ENCODE measurements at places on chromosomes 1 and 21.

DNA sequence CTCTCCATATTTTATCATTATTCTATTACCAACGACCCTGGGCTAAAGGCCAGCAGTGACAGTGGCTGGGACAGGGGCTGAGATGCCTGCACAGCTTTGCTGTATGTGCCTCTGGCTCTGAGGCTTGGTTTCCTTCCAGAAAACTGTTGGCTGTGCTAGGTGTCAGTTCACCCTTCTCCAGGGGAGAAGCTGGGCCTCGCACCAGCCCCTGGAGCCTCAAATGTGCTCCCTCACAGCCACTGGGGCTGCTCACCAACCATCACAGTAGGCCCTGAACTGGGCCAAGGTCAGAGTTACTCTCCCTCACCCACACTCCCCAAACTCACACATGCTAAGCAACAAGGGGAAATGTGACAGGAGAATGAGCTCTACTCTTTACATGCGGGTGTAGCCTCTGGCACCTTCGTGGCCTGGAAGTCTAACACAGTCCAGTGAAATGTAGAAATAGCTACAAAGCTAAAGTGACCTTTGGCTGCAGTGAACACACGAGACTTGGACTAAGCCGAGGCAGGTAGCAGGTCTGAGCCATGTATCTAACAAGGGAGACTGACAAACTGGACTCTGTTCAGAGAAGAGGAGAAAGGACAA lies 4.7 kb upstream of the CD160 start:
- no peak overlapping the region for H3K4me3 ChIP-seq
- H3K27me3 ChIP-seq = peaks cover 6% of the 10 kb centered on the region
- peaks cover 14% of the 10 kb centered on the region for H3K4me1 ChIP-seq
- no peak overlapping the region for H3K27ac ChIP-seq
- H3K36me3 ChIP-seq = no peaks in the 10 kb centered on the region
- DNase-seq = no peak

- no peak overlapping the region for H3K27ac ChIP-seq
- H3K4me1 ChIP-seq = peaks cover 13% of the 10 kb centered on the region
- peak overlapping the region; percentile 41 for H3K4me3 ChIP-seq
Observed at GRCh38 chr1:35577071-35577998, 4.2 kb downstream of the TFAP2E start.

DNA sequence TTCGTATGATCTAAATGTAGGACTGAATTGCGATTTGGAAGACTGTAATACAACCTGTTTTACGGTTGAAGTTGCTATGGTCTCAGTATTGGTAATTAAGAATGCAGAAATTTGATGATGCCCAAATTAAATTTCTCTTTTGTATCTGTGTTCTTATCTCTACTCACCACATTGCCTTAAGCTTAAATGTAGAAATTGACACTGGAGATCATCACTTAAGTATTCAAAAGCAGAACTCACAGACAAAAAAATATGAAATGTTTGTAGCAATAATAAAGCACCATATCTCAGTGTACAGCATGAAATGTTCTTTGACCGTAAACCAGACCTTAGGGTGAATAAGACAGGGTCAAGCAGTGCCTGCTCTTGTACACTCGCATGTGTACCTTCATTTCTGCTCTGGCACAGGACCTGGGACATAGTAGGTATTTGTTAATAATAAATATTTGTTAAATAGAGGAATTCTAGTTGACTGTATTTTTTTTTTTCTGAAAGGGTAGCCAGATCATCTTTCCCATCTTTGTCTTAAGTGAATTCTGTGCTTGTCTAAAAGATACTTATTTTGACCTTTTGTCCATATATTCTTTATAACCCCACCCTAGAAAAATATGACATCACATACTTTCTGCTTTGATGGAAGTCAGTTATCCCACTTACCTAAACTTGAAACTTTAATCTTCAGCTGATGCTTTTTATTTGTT lies 1.5 kb downstream of the CDC7 start:
- no peak for DNase-seq
- no peaks in the 10 kb centered on the region for H3K36me3 ChIP-seq
- peak overlapping the region; percentile 71 for H3K4me3 ChIP-seq
- H3K4me1 ChIP-seq = peaks cover 44% of the 10 kb centered on the region
- peak overlapping the region; percentile 96 for H3K27ac ChIP-seq

DNA sequence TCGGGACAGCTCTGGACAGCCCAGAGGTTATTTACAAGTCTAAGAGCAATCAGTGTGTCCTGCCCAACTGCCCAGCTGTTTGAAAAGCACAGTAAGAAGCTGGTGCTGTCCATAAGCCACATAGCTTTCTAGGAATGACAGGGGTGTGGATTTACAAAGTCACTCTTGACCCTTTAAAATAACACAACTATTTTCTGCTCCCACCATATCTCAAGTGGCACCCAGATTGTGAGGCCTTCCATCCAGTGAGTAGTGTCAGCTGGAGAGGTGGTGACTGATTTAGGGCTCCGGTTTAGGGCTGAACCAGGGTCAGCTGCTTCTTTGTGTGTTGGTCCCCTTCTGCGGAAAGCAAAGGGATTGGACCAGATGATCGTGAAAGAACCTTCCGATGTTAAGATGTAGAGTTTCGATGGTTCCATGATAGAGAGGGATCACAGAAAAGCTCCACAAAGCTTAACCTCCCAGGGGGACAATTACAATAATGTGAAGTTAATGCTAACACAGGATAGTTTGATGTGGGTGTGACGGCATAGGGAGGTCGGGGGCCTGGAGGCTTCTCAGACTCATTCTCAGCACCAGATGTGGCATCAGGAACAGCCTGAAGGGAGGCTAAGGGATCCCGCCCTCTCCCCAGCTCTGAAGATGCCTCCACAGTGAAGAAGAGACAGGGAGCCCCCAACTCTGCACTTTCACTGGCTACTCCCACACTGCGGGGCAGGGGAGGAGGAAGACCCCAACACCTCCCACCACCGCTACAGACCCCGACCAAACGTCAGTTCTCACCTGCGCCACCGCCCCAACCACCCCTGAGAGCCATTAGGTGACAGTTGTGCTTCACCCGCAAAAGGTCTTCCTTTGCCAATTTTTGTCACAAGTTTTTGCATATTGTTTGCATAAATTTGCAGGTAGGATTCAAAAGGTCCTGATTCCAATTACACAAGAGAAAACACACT lies 40.6 kb downstream of the LRRC3 start:
- no peaks in the 10 kb centered on the region for H3K27me3 ChIP-seq
- no peaks in the 10 kb centered on the region for H3K36me3 ChIP-seq
- no peak overlapping the region for H3K27ac ChIP-seq
- peaks cover 26% of the 10 kb centered on the region for H3K4me1 ChIP-seq
- no peak overlapping the region for H3K4me3 ChIP-seq

DNA sequence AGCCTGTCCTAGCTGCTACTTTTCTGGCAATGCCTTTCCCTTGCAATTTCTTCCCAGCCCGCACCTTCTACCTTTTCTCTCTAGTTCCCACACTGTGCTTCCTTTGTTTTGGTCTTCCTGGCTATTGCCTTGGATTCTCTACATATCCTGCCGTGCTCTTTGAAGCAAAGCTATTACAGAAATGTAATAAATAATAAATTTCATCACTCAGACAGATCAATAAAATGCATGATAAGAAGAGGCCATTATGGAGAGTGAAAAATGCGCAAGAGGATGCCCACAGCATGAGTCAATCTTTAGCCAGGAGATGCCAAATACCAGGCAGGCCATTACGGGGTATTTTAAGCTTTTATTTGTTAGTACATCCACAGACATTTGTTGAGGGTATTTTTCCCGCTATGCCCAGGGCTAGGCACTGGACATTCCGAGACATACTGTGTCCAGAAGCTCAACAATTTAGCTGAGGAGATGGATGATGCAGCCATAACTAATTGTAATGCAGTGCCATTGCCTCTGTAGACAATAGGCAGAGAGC lies 163.6 kb downstream of the ST6GALNAC3 start:
- H3K27me3 ChIP-seq = no peaks in the 10 kb centered on the region
- peaks cover 26% of the 10 kb centered on the region for H3K4me1 ChIP-seq
- H3K4me3 ChIP-seq = no peak overlapping the region
- DNase-seq = no peak
- no peaks in the 10 kb centered on the region for H3K36me3 ChIP-seq

DNA sequence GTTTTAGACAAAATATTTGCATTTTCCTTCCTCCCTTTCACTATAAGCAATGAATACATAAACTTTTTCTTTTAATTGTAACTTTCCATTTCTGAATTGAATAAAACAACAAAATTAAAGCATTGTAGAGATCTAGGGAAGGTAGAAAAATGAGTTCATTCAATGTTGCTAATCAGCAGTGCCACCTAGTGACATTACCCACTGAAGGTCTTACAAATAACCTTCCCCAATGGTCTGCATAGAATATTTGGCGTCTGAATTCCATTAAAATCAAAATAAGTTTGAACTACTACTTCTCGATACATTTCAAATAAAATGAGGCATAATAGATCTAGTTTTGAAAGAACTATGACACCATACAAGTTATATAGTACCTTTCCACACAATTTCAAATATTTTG lies 19.6 kb downstream of the FH start:
- no peaks in the 10 kb centered on the region for H3K36me3 ChIP-seq
- no peaks in the 10 kb centered on the region for H3K27me3 ChIP-seq
- H3K4me1 ChIP-seq = no peaks in the 10 kb centered on the region
- H3K4me3 ChIP-seq = no peak overlapping the region

GRCh38 chr1:98086796-98087441 lies 166.1 kb upstream of the DPYD start:
- H3K4me1 ChIP-seq = peaks cover 13% of the 10 kb centered on the region
- peak; percentile 46 for DNase-seq
- H3K36me3 ChIP-seq = no peaks in the 10 kb centered on the region
- no peak overlapping the region for H3K4me3 ChIP-seq
- peak overlapping the region; percentile 71 for H3K27ac ChIP-seq

GRCh38 chr1:117594261-117594990 lies 11.4 kb upstream of the TENT5C start:
- H3K36me3 ChIP-seq = no peaks in the 10 kb centered on the region
- no peak for DNase-seq
- H3K27me3 ChIP-seq = no peaks in the 10 kb centered on the region
- H3K4me3 ChIP-seq = no peak overlapping the region
- H3K27ac ChIP-seq = no peak overlapping the region
- H3K4me1 ChIP-seq = no peaks in the 10 kb centered on the region

- no peaks in the 10 kb centered on the region for H3K27me3 ChIP-seq
- H3K27ac ChIP-seq = no peak overlapping the region
- no peaks in the 10 kb centered on the region for H3K4me1 ChIP-seq
Observed at GRCh38 chr1:193927550-193927949, 741.1 kb upstream of the B3GALT2 start.

DNA sequence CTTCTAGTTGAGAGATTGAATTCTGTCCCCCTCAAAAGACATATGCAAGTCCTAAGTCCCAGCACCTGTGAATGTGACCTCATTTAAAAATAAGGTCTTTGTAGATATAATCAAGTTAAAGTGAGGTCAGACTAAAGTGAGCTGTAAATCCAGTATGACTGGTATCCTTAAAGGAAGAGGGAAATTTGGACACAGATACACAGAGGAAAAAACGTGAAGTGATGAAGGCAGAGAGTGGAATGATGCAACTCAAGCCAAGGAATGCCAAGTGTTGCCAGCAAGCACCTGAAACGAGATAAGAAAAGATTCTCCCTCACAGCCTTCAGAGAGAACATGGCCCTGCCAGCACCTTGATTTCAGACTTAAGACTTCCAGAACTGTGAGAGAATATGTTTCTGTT lies 444.7 kb upstream of the VAMP3 start:
- H3K27me3 ChIP-seq = no peaks in the 10 kb centered on the region
- H3K27ac ChIP-seq = no peak overlapping the region
- no peaks in the 10 kb centered on the region for H3K4me1 ChIP-seq

- H3K36me3 ChIP-seq = no peaks in the 10 kb centered on the region
- H3K27me3 ChIP-seq = no peaks in the 10 kb centered on the region
- DNase-seq = peak; percentile 90
- H3K27ac ChIP-seq = no peak within 1 kb of the TSS
Observed at GRCh38 chr1:155320661-155321617, at the start of gene RUSC1. Gene RUSC1 (plus strand): TSS chr1:155320894. CDS start chr1:155321774, 880 bp downstream.

GRCh38 chr21:42653231-42654061 lies at the start of gene PDE9A:
Gene PDE9A (plus strand): TSS chr21:42653621. CDS start chr21:42653815, 194 bp downstream.
- H3K4me1 ChIP-seq = peaks cover 24% of the 10 kb centered on the region
- no peaks in the 10 kb centered on the region for H3K27me3 ChIP-seq
- peak within 1 kb of the TSS; percentile 96 for H3K4me3 ChIP-seq
- peak; percentile 94 for DNase-seq
- H3K36me3 ChIP-seq = no peaks in the 10 kb centered on the region

- H3K36me3 ChIP-seq = no peaks in the 10 kb centered on the region
- H3K4me3 ChIP-seq = no peak overlapping the region
- peaks cover 21% of the 10 kb centered on the region for H3K4me1 ChIP-seq
- no peak overlapping the region for H3K27ac ChIP-seq
- peak; percentile 70 for DNase-seq
- no peaks in the 10 kb centered on the region for H3K27me3 ChIP-seq
Observed at GRCh38 chr1:53321366-53321765, 6.5 kb downstream of the LRP8 start.

GRCh38 chr1:156504438-156504813 lies 3.9 kb upstream of the MEF2D start:
- no peak overlapping the region for H3K4me3 ChIP-seq
- peaks cover 13% of the 10 kb centered on the region for H3K4me1 ChIP-seq
- H3K27ac ChIP-seq = no peak overlapping the region
- no peaks in the 10 kb centered on the region for H3K27me3 ChIP-seq

DNA sequence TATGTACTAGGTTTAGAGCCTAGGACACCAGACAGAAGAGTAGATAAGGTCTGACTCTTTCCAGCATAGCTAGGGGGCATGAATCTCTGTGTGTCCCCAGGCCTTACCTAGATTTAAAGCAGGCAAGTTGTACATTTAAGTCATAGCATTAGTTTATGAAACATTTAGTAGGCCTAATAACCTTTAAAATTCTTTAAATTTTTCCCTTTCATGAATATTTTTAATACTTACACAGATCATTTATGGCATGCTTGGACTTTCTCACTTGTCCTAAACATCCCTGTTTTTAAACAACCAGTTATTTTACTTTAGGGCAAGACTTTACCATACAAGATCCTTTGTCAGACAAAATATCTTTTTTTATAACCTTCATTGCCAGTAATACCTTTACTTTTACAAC lies 258.4 kb upstream of the ZRANB2 start:
- peaks cover 5% of the 10 kb centered on the region for H3K36me3 ChIP-seq
- no peaks in the 10 kb centered on the region for H3K27me3 ChIP-seq
- peak; percentile 16 for DNase-seq
- H3K4me1 ChIP-seq = no peaks in the 10 kb centered on the region
- H3K27ac ChIP-seq = no peak overlapping the region

DNA sequence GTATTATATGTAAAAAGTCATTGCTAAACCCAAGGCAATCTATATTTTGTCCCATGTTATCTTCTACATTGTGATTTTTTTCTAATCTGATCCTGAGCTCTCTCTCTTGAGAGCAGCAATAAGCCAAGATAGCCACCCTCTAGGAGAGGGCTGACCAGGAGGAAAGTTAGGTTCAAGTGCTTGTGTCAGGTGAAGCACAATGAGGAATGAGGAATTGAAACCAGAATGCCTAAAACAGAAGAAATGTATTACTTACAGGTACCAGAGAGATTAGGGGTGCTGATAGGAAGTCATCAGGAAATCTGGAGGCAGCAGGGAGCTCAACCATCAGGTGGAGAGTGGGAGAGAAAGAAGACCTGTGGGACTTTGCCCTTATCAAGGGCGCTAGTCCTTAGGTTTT lies 85.5 kb upstream of the BARHL2 start:
- H3K27ac ChIP-seq = no peak overlapping the region
- no peak for DNase-seq
- H3K36me3 ChIP-seq = no peaks in the 10 kb centered on the region
